ENCODE measurements at places on chromosomes 3 and 15.

DNA sequence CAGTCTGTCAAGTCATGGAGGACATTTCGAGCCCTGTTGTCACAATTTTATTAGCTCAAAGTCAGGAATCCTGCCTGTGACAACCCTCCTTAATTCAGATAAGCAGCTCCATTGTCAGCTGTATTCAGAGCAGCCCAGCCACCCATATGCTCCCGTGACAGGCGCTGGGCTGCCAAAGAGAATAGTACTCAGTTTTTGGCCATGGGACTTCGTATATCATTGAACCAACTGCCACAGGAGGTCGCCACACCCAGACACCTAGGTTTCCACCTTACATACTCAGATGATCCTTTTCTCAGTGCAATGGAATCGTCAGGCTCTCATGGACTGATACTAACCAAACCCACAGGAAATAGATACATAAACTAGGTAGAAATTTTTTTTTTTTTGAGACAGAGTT is 100.2 kb downstream of the C3orf70 start:
- DNase-seq = no peak

GRCh38 chr15:61053401-61053965 is 175.6 kb downstream of the RORA start:
- DNase-seq = no peak

DNA sequence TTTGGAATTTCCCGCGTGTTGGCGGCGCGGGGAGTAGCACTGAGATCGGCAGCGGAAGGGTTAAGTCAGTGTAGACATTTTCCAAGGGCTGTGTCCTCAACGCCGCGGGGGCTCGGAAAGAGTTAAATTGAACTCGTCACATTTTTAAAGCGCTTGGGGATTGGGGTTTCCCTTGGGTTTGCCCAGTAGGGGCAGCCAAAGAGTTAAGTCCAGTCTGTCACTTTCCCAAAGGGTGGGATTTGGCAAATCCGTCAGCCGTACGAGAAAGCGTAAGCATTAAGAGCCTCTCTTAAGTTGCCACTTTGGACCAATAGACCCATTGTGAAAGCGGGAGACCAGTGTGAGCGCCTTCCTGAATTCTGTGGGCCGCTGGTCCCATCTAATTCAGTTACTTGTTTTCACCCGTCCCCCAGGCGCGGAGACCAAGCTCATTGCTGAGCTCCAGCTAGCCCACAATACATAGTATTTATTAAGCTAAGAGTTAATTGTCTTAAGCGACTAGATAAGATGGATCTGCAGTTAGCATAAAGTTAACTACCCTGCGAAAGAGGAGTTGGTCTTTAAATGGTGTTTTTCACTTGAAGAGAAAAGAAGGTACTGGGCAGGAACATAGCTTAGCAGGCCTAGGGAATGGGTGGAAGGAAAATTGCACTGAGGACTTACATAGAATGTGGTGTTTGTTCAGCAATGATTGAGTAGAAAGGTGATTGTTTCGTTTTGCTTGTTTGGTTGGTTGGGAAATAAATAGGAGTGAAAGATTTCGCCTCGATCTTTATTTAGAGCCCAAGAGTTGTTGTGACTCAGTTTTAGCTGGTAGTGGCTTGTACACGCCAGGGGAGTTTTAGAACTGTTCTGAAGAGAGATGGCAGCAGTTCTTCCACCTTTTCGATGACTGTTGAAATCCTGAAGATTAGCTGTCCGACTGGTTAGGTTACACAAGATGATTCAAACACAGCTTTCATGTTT is 932 bp downstream of the ARL8B start:
- no peak for DNase-seq

GRCh38 chr15:26852980-26853379 is 13.9 kb upstream of the GABRA5 start:
- no peak for DNase-seq

GRCh38 chr15:71780115-71780976 is 30.0 kb upstream of the NR2E3 start:
- DNase-seq = no peak

DNA sequence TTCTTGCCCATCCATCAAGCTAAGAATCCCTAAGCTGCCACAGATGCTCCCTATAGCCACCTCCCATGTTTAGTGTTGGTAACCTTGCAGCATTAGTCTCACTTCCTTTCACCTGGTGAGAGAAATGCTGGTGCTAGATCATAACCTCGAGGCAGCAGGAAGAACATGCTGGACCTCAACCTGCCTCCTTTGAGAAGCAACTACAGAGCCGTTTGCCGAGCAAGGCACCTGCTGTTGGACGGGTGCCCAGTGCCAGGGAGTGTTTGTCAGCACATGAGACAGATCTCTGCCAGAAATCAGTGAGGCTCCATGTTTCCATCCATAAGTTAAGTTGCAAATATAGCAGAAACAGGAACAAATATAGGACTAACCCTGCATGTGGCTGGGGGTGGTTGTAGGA is 955.7 kb downstream of the TUSC7 start:
- no peak for DNase-seq

GRCh38 chr15:92808598-92809063 is 91.5 kb upstream of the CHD2 start:
- no peak for DNase-seq

GRCh38 chr15:74869726-74870407 is 3.3 kb downstream of the SCAMP2 start:
- no peak for DNase-seq

DNA sequence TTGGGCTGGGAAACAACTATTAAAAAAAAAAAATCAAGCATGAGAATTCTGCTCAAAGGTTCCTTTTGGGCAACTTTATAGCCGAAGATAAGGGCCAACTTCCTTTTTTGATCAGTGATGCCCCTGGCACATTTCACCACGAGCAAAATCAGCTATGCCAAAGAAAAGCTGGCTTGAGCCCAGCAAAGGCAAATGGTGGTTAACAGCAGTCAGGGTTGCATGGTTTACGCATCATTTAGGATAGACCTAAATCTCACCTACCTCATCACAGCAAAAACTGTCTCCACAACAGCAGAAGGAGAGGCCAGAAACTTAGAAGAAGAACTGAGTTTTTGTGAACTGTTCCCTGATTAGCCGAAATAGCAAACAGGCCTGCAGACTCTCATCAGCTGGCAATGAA is 220.1 kb upstream of the CDIN1 start:
- no peak for DNase-seq

DNA sequence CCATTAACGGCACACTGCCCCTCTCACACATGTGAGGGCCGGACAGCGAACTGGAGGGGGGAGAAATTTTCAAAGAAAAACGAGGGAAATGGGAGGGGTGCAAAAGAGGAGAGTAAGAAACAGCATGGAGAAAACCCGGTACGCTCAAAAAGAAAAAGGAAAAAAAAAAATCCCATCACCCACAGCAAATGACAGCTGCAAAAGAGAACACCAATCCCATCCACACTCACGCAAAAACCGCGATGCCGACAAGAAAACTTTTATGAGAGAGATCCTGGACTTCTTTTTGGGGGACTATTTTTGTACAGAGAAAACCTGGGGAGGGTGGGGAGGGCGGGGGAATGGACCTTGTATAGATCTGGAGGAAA is 1.5 kb downstream of the SOX2 start:
- DNase-seq = no peak

- DNase-seq = no peak
These were observed 13.6 kb upstream of the RBMS3 start for GRCh38 chr3:29267226-29267625.

- no peak for DNase-seq
These were observed 51.5 kb downstream of the GABRB3 start for GRCh38 chr15:26721232-26721967.

DNA sequence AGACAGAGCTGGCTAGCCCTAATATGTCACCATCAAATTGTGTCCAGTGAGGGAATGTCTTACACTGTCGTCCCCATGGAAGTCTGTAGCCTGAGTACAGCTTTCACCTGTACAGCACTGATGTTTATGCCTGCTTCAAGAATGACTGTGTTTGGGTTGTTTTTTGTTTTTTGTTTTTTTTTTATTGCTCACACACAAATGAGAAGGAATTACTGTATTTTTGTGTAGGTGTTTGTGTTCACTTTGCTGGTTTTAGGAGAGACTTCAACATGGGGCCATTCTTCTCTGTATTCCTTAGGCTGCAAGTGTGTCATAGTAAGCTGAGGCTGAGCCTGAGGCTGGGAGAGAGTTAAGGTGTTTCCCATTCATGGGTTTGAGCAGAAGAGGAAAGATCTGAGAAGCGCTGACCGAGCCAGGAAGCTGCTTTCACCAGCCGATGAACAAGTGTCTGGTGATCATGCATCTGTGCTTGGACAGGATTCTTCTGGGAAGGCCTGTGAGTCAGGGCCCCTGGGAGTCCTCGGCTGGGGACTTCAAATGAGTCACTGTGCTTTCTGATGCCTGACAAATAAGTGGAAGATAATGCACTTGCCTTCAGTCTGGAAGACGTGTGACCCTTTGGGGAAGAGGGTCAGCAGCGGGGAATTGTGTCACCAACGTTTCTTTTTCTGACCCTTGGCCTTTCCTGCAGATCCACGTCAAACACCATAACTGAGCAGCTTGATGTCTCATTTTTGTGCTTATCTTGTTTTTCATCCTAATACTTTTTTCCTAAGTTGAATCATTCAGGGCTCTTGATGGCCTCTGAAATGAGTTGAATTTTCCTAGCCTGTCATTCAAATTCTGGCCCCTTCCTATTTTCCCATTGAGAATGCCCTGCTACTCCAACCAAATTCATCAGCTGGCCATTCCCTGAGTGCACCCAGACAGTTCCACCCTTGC is 36.7 kb upstream of the ZBTB38 start:
- peak; percentile 98 for DNase-seq

GRCh38 chr3:120218981-120219380 is 66.0 kb downstream of the GPR156 start:
- DNase-seq = no peak

GRCh38 chr3:61560517-61561373 is 626 bp upstream of the PTPRG start:
- DNase-seq = no peak

- DNase-seq = no peak
These were observed 11.5 kb downstream of the ACSBG1 start for GRCh38 chr15:78222745-78223395.

DNA sequence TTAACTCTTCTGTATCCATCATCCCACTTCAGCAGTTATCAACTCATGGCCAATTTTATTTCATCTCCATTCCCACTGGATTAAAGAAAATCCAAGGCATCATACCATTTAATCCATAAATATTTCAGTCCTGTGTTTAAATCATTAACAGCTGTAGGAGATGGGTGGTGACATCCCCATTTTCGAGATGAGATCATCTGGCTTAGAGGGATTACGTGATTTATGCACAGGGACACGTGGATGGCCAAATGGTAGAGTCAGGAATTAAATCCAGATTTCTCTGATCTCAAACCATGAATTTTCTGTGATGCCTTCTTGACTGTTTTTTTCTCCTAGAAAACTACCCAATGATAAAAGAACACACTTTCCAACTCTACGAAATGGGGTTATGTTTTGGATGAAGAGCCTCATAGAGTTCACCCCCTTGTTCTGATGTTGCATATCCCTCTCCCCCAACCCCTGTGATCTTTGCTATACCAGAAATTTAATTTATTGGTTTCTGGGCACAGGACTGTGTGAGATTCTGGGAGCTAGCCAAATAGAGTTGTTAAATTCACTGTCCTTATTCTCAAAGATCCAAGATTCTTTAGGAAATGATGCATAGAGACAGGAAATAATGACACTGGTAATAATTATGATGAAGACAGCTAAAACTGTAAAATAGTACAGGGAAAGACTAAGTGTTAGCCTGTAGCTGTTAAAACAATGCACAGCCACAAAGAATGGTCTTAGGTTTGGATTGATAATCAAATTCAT is 7.4 kb downstream of the ZNF589 start:
- no peak for DNase-seq

DNA sequence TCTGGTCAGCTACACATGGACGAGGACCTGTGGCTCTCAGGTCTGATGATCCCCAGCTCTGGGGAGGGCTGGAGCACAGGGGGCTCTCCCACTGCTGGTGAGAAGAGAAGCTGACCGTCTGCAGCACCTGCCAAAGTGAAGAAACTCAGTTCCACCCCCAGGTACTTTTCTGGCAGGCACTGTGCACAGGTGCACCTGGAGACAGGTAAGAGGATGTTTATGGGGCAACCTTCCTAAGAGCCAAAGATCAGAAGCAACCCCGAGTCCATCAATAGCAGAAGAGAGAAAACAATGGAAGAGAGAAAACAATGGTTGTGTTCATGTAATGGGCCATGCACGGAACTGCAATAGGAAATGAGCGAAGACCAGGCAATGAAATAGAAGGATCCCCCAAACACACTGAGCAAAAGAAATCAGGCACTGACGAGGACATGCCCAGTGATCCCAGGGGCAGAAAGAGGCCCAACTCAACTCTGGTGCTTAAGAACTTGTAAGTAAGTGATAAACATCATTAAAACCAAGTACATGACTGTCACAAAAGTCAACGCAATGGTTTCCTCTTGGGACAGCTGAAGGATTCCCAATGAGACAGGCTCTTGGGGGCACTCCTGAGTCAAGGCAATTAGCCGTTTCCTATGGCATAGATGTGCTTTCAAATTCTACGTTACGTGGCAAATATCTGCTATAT is 95.0 kb upstream of the ALDH1A3 start:
- DNase-seq = no peak

DNA sequence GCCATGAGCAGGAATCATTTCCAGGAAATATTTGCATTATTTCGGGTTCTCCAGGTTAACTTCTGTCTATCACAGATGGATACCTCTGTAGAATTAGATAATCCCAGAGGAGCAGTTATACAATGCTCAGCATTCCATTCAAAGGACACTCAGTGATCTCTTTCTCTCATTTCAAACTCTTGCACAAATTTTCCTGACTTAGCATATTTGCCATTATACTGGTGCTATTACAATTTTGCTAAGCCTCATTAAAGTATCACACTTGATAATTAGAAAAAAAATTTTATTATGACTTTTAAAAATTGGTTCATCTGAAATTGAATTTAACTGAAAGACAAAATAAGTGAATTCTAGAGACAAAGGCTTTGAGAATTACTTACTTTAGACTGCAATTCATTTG is 469.0 kb downstream of the EPHA3 start:
- no peak for DNase-seq

DNA sequence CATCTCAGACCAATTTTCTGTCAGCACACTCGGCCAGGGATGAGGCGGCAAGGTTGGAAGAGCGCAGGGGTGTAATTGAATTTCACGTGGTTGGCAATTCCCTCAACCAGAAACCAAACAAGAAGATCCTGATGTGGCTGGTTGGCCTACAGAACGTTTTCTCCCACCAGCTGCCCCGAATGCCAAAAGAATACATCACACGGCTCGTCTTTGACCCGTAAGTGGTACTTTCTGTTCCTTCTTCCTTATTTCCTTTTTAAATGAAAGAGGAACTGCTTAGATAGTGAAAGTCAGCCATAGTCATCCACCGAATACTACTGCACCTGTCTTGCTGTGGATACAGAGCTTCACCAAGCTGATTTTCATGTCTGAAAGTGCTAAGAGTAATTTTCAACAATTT is 60.1 kb downstream of the SGO1 start:
- no peak for DNase-seq

DNA sequence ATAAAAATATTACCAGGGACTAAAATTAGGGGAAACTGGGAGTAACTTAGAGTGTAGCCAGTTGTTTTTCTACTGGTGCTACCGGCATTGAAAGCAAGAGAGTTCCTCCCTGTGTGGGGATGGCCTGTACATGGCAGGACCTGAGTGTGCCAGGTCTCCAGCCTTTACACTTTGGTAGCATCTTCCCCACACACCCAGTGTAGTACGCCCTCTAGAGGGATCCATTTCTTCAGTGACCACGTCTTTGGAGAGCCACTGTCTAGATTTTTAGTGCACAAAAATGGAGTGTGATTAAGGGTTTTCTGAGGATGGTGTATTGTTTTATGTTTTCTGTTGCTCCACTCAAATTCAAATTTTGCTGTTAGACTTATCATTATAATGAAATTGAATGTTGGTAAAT is 507.0 kb upstream of the TPRG1 start:
- no peak for DNase-seq

- DNase-seq = no peak
These were observed 52.7 kb downstream of the ROPN1B start for GRCh38 chr3:126021702-126022101.
